NCI-H226 (cell line): ENCODE measurements at places on chromosomes 1 and 21.

GRCh38 chr21:41142051-41142795, 25.7 kb upstream of the BACE2 start:
- DNase-seq: peak; percentile 91

- DNase-seq: no peak
Measured at GRCh38 chr21:36291509-36291908, 28.5 kb upstream of the MORC3 start.

GRCh38 chr1:101992821-101993575, 3.7 kb downstream of the OLFM3 start:
- no peak for DNase-seq

GRCh38 chr21:45506836-45507522, 35.3 kb downstream of the SLC19A1 start:
- no peak for DNase-seq

GRCh38 chr1:165543532-165544438, at the start of gene LRRC52:
TSS of gene LRRC52 (plus strand) at chr1:165544000. CDS start at chr1:165544297, 297 bp downstream.
- DNase-seq: no peak

DNA sequence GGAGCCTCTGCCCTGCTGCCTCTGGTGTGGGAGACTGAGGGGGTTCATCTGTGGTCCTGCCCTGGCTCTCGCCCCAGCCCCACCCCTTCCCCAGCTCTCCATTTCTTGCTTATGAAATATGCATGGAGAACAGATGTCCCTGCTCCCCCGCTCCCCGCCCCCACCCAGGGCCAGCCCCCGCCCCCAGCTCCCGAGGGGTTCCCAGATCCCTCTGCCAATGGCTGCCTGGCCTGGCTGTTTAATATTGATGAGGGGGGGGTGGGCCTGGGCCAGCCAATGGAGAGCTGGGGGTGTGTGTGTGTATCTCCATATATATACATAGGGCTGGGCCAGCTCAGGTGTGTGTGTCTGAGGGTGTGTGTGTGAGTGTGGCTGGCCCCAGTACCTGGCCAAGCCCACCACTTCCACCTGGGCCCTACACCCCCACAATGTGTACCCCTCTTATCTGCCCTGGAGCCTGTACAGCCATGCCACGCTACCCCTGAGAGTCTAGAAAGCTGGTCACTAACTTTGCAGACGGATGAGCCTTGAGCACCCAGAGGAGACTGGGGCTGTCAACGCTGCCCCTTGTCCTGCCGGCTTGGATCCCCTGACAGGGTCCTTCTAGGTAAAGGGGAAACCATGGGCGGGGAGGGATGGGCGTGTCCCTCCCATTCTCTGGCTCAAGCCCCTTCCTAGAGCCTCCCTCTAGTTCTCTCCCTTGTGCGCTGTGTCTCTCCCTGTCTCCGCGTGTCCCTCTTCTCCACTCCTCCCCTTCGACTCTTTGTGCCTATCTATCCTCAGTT, at the start of gene NHLH1:
Gene NHLH1 (plus strand): TSS at position 341 of the 785 bp plus-strand sequence. CDS start 3,661 bp downstream, outside the sequence.
- DNase-seq: no peak

DNA sequence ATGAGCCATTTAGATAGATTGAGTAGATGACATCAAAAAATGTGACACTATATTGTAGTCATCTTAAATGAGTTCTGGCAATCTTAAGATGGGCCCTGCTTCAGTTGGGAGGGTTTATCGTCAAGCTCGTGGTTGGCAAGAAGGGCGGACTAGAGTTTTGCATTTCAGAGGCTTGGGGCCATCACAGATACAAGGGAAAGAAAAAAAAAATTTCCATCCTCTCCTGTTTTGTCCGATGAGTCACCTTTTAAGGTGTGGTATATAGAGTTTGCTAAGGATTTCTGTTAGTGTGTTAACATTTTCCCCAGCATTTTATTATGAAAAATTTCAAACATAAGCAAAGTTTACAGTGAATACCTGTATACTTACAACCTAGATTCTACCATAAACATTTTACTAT, 31.8 kb upstream of the KCNQ4 start:
- no peak for DNase-seq

- no peak for DNase-seq
Measured at GRCh38 chr21:28068455-28069358, 924.0 kb downstream of the LTN1 start.

DNA sequence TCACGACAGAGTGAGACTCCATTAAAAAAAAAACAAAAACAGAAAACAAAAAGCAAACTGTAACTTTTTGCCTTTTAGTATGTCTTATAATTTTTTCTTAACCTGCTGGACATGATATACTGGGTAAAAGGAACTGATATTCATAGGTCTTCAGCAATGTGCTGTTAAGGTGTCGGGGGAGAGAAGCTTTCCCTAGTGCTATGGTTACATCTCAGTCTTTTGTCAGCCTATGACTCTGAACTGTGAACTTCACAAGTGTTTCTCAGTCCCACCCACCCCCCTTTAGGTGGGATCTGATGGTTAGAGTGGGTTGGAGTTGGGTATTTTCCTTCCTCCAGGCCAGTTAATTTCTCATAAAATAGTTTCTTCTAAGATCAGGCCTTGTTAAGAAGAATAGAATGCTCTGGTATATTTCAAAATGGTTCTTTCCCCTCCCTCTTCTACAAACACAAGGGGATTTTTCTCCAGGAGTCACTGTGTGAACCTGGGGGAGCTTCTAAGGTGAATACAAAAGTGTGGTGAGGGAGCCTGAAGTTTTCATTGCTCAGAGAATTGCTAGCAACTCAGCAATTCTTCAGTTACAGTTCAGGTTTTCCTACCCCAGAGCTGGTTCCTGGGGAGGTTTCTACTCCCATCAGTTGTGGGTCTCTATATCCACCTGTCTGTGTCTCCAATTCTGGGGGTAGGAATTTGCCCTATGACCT, 16.1 kb upstream of the EDARADD start:
- DNase-seq: no peak

DNA sequence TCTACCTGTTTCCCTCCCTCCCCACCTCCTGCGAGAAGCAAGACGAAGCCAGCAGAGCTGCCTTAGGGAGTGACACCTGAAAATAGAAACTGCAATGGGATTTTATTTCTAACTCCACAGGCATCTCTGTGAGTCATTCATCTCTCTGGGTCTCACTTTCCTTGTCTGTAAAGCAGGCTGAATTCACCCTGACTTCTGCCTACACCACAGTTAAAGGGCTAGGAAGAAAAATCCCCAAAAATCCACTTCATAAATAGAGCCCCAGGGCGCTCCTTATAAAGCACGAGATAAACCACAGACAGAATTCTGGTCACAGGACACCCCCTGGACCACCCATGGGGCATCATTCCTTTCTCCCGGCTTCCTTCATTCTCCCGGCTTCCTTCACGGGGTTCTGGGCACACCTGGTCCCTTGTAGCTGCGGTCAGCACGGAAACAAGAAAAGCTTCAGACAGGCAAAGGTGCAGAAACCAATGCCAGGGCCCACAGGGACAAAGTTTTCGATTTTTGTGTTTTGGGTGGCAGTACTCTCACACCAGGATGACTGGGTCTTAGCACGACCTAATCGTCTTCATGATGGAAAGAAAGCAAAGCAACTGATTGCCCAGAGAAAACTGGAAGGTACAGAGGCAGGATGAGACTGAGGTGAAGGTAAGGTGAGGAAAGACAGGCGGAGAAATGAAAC, 2.8 kb upstream of the H6PD start:
- DNase-seq: peak; percentile 55

DNA sequence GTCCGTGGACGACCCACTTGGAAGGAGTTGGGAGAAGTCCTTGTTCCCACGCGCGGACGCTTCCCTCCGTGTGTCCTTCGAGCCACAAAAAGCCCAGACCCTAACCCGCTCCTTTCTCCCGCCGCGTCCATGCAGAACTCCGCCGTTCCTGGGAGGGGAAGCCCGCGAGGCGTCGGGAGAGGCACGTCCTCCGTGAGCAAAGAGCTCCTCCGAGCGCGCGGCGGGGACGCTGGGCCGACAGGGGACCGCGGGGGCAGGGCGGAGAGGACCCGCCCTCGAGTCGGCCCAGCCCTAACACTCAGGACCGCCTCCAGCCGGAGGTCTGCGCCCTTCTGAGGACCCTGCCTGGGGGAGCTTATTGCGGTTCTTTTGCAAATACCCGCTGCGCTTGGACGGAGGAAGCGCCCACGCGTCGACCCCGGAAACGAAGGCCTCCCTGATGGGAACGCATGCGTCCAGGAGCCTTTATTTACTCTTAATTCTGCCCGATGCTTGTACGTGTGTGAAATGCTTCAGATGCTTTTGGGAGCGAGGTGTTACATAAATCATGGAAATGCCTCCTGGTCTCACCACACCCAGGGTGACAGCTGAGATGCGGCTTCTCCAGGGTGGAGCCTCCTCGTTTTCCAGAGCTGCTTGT, 32.4 kb downstream of the PRMT2 start:
- DNase-seq: peak; percentile 83

- DNase-seq: no peak
Measured at GRCh38 chr1:154573168-154573510, 5.6 kb downstream of the CHRNB2 start.

DNA sequence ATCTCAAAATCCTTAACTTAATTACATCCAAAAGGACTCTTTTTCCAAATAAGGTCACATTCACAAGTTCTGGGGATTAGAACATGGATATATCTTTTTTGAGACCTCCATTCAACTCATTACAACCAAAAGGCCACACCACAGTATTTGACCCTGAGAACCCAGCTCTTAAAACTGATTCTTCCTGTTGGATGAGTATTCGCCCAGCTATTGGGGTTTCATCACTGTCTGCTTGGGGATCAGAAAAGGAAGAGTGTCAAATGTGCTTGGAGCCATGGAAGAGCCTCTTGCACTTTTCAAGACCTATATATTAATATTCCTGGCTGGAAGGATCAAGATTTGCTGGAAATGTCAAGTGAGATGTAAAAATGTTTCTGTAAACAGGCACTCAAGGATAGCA, 5.4 kb upstream of the TINAGL1 start:
- no peak for DNase-seq

- no peak for DNase-seq
Measured at GRCh38 chr1:16162163-16162822, 6.4 kb upstream of the EPHA2 start.

GRCh38 chr1:96233422-96233821, 488.2 kb upstream of the PTBP2 start:
- DNase-seq: no peak
